NCI-H460 (cell line): ENCODE measurements at places on chromosomes 1 and 21.

- no peak for DNase-seq
Measured at GRCh38 chr1:237879195-237879594, 11.5 kb downstream of the ZP4 start.

GRCh38 chr1:110610084-110610483, 3.9 kb upstream of the KCNA2 start:
- DNase-seq, result no peak

DNA sequence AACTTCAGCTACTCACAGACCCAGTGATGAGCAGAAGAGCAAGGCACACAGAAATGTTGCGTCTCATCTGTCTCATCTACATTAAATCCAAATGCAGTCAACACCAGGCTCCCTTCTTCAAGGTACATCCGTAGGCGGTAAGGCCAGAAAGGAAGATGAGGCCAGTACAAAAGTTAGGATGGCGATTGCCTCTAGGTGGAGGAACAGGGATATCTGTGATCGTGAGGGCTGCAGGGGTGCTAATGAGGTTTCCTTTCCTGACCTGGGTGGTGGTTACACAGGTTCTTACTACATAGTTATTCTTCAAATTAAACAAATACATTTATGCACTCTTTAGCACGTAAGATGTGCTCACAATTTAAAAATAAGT, 1.4 kb upstream of the MYBPH start:
- no peak for DNase-seq

DNA sequence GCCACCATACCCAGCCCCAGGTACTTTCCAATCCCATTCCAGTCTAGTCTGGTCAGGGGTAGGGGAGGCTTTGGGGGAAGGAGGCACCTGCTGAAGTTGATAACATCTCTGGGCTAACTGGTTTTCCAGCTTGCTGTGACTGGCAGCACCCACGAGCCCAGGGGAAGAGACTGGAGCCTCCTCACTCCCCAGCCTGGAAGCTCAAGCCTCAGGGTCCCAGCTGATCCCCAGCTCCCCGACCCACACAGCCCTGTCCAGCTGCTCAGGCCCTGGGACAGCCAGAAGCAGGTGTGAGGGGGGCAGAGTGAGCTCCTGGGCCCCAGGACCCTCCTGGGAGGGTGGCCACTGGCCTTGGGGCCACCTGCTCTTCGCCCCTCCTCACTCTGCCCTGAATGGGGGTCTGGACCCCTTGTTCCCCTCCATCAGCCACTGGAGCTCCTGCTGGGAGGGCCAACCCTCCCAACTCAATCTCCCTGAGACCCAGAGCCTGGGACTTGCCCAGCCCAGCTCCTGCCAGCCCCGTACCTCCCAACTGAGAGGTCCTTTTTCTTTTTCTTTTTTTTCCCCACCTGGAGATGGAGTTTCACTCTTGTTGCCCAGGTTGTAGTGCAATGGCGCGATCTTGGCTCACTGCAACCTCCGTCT, 23.5 kb upstream of the RNU1-4 start:
- no peak for DNase-seq

DNA sequence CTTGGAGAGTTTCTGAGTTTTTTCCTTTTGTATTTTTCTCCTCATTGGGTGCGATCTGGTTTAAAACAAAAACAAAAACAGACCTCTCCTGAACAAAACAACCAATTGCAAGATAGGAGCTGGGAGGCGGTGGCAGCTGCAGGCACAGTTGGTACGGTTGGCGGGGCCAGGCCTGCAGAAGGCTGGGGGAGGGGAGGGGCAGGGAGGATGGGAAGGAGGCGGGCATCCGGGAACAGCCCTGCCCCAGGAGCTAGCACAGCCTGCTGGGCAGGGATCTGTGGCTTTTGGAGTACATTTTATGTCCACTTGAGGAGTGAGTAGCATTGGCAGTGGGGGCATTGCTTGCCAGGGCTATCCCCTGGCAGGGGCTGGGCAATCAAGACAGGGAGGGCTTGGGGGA, 5.2 kb downstream of the CAPN9 start:
- peak; percentile 33 for DNase-seq
